RPMI7951 (cell line): ENCODE measurements at places on chromosomes 5 and 9. TPM values are rescaled to one million over a fixed set of nuclear protein-coding genes. Genes with fewer than 3 reads are reported as not detected.

DNA sequence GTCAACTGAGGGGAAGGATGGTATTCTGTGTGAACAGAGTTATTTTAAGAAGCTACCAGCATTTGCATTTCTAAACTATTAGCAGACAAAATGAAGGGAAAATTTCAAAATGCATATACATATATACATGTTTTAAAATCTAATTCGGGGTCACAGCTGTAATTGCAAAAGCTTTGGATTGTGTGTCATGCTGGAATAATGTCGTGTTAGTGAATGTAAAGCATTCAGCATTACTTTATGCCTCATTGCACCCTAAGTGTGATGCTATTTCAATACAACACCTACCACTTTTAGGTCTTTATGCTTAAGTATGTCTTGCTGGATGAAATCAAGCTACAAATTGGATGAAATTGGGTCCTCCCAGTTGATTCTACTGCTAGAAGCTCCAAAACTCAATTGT lies 687.6 kb upstream of the MEF2C start:
- no peak for DNase-seq

GRCh38 chr5:1041225-1042143 lies 32.9 kb downstream of the NKD2 start:
- no peak for DNase-seq

- DNase-seq: peak; percentile 62
Observed at GRCh38 chr9:114291064-114291474, 31.8 kb upstream of the ORM1 start.

GRCh38 chr9:83656032-83656680 lies 33.2 kb downstream of the IDNK start:
- no peak for DNase-seq

GRCh38 chr9:127502706-127503378 lies 51.5 kb downstream of the LRSAM1 start:
- no peak for DNase-seq

- DNase-seq: no peak
Observed at GRCh38 chr9:14159440-14160216, 154.3 kb downstream of the NFIB start.

DNA sequence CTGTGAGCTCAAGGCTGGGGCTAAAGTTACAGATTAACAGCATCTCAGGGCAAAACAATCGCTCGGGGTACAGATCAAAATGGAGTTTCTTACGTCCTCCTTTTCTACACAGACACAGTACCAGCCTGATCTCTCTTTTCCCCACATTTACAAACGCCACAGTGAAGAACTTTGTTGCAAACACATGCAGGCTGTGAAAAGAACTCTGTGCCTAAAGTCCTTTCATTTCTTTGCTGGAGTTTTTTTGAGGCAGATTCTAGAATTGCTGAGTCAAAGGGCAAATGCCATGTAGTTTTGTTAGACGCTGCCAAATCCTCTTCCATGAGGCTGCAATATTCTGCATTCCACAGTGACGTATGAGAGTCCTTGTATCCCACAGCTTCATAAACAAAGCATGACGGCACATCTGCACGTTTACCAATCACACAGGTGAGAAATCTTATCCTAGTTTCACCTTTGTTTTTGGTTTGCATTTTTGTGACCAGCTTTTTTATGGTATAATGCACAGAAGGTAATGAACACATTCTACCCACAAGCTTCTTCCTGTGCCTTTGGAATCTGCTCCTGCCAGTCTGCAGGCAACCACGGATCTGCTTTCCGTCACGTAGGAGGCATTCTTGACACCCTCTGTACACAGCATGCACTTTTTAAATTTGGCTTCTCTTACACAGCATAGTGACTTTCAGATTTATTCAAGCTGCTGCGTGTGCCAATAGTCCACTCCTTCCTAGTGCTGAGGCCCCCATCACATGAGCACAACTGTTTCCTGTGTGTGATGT lies 44.6 kb upstream of the LPCAT1 start:
- DNase-seq: peak; percentile 47

- no peak for DNase-seq
Observed at GRCh38 chr5:150121448-150122157, 34.0 kb downstream of the PDGFRB start.

GRCh38 chr9:13137426-13137825 lies 142.1 kb downstream of the MPDZ start:
- DNase-seq: no peak

- no peak for DNase-seq
Observed at GRCh38 chr5:78471896-78472295, 111.5 kb downstream of the SCAMP1 start.

DNA sequence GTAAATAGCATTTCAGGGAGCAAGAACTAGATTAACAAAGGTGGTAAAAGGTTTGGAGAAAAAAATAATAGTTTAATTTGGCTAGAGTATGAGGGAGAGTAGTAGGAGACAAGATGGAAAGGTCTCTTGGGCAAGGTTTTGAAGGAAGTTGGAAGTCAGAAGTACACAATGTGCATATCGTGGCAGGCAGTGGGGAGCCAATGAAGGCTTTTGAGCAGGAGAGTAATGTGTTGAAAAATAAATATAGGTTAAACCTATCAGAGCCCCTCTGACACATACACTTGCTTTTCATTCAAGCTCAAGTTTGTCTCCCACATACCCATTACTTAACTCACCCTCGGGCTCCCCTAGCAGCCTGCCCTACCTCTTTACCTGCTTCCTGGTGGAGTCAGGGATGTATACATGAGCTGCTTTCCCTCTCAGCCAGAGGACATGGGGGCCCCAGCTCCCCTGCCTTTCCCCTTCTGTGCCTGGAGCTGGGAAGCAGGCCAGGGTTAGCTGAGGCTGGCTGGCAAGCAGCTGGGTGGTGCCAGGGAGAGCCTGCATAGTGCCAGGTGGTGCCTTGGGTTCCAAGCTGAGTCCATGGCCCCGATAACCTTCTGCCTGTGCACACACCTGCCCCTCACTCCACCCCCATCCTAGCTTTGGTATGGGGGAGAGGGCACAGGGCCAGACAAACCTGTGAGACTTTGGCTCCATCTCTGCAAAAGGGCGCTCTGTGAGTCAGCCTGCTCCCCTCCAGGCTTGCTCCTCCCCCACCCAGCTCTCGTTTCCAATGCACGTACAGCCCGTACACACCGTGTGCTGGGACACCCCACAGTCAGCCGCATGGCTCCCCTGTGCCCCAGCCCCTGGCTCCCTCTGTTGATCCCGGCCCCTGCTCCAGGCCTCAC lies at the start of gene CA9:
Gene CA9 (plus strand): TSS at position 797 of the 893 bp plus-strand sequence. CDS start 32 bp downstream, at position 829.
- peak; percentile 61 for DNase-seq

DNA sequence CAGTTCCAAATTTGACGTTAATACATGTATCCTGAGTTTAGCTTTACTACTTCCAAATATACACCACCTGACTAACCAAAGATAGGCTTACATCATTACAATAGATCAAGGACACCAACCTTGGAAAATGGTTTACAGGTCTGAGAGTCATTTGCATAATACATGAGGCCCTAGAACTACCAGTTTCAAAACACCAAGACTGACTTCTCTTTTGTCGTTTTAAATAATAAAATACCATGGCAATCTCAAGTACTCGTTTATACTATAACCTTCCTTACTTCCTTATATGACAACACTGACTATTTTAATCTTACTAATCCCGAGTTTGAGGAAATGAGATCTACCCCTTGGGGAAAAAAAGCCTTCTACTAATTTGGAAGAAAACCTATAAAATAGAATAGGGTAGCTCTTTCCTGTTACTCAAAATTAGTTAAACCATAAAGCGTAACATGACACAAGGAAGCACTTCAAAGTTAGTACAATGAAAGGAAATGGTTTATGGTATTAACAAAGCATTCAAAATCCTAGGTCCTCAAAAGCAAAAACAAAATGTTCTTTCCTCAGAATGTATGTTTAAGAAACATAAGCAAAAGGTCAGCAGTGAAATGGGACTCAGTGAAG lies 42.1 kb downstream of the UBQLN1 start:
- DNase-seq: no peak

GRCh38 chr9:3746296-3747275 lies 220.8 kb upstream of the RFX3 start:
- peak; percentile 91 for DNase-seq

DNA sequence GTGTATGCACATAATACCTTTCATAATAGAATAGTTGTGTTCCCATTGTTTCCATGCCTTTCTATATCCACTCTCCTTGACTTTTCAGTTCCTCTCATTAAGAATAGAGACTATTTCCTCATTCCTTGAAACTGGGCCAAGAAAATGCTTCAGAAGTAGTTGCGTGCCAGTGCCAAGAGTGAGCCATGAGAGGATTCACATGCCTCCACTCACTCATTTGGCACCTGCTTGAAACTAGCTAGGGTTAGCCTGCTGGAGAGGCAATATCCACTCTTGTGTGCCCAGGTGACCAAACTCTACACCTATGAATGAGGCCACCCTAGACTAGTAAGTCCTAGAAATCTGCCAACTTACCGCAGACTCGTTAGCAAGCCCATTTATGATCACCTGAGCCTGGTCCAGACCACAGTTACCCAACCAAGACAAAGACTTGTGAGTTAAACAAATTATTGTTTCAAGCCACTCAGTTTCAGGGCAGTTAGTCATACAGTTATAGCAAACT lies 276.3 kb downstream of the EPB41L4A start:
- DNase-seq: peak; percentile 81

DNA sequence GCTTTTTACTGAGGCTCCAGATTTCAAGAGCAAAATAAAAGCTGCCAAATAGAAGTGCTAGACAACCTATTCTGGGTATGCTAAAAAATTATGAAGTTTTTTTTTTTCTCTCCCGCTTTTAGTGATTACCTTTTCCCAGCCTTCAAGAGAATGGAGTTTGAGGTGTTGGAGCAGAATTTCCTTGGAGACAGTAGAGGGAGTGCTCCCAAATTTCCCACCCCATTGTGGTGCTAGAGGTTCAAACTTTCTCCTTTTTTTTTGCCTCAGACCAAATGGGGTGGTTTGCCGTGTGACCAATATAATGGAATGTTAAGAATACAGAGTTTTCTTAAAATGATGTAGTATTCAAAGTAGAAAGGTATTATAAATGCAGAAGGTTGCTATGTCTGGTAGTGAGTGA lies 244.2 kb upstream of the RIOK2 start:
- no peak for DNase-seq

GRCh38 chr5:142461028-142461590 lies 136.3 kb upstream of the SPRY4 start:
- DNase-seq: peak; percentile 45

DNA sequence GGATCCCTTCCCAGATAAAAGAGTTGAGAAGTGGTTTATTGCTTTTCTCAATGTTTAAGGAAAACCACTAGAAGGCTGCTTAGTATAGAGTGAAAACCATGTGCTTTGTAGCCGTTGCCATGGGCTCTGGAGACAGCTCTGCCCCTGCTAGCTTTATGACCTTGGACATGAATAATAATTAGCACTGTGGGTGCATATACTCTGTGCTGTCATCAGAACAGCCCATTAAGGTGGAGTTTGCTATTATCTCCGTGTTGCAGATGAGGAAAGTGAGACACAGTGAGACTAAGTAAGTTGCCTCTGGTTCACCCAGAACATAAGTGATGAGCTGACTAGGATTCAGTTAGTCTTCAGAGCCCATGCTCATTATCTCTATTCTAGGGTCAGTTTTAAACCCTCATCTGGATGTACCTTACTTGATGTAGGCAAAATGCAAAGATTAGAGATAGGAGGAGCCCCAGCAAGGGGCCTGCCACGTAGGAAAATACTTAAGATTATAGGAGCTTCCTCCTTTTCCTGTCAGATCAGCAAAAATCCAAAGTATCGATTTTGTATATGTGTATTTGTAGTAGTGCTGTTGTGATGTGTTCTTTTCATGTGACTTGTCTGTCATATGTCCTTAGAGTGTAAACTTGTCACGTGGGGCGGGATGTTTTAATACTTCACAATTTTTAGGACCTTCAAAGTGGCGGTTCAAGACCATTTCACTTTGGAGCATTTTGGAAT lies 102.5 kb downstream of the TLE4 start:
- no peak for DNase-seq

GRCh38 chr5:150305095-150305494 lies 2.4 kb upstream of the ARSI start:
- DNase-seq: no peak

DNA sequence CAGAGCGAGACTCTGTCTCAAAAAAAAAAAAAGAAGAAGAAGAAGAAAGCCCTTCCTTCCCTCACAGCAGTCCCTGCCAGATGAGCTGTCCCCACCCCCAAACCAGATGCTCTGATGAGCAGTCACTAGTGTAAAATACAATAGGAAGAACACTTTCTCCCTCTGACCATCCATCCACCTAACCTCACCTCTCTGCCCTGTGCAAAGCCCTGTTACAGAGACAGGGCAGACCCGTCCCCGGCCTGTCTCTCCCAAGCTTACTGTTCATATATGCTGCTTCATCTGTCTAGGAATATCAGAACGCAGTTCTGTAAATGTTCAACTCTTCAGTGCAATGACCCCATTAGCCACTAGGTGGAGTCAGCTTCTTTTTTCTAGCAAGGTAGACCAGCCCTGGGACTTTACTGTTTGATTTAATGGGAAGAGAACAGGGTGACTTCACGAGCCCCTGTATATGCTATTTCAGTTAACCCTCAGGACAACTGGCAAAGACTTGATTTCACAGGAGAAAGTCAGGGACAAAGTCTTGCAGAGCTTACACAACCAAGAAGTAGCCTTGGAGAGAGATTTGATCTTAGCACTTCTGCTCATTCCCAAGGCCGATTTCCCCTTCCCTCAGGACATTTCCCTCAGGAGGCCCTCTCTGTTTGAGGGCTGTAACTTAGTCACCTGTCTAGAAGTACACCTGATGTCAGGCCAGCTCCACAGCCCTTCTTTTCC lies 14.9 kb upstream of the FGFR4 start:
- peak; percentile 71 for DNase-seq

DNA sequence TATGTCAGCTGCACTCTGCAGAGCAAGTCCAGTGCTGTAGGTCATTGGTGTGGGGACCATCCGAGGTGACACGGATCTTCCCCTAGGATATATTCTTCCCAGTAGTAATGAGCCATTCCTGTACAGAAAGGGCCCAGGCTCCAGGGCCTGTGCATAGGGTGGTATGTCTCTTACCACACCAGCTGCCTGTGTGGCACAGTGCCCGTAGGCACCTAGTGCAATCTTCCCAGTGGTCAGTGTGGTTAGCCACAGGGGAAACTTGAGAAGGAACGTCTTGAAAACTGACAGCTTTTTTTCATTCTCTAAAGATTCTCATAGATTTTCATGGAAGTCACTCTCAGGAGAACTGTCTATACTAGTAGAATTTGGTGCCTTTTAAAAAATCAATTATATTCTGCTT lies 39.8 kb downstream of the CYSTM1 start:
- peak; percentile 96 for DNase-seq

DNA sequence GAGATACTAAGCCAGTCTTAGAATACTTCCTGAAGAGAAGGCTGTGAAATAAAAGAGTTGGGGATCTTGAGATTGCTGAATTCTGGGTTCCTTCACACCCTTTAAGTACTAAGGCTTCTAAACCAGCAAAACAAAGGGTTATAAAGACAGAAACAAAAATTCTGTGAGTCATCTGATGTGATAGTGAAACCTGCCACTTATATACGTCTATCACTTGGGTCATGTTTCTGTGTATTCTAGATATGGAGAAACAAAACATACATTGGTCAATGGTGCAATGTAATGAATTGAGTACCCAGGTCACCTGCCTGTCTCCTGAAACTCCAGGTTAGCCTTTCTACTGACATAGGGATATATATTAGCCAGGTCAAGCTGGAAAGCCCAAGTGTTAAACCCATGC lies 319.3 kb upstream of the GRAMD2B start:
- no peak for DNase-seq

PCDHB12 gene
- 0.36 and 0.88 TPM in 2 replicates for total RNA-seq

IL4 gene
- not detected in 2 replicates for total RNA-seq

PCDHGA12 gene
- total RNA-seq: 19.9 and 23.5 TPM in 2 replicates

PCDHB8 gene
- 0.10 and 0.12 TPM in 2 replicates for total RNA-seq

CCNJL gene
- 2.3 and 3.0 TPM in 2 replicates for total RNA-seq

SPAAR gene
- not detected in 2 replicates for total RNA-seq

KIF24 gene
- total RNA-seq: 6.9 and 7.1 TPM in 2 replicates

TERT gene
- total RNA-seq: not detected in 2 replicates

FOXD4L4 gene
- 0.20 TPM in 1 of 2 replicates, not detected in the other for total RNA-seq

IFNA13 gene
- not detected in 2 replicates for total RNA-seq
